Sciatic nerve (tissue), 2 donors: ENCODE measurements at places on chromosomes 5 and 9. TPM values are rescaled to one million over a fixed set of nuclear protein-coding genes. Genes with fewer than 3 reads are reported as not detected.
A peak's percentile ranks its signal among the peaks of the same experiment; 100 is the strongest.

- DNase-seq = no peak
Observed at GRCh38 chr5:119878712-119879111, 249.4 kb downstream of the FAM170A start.

- DNase-seq = no peak
Observed at GRCh38 chr5:55241746-55242145, 8.3 kb upstream of the CCNO start.

Gene TIMD4
- not detected for total RNA-seq

GRCh38 chr5:124771761-124772160 is 25.3 kb upstream of the ZNF608 start:
- no peak for DNase-seq

DNA sequence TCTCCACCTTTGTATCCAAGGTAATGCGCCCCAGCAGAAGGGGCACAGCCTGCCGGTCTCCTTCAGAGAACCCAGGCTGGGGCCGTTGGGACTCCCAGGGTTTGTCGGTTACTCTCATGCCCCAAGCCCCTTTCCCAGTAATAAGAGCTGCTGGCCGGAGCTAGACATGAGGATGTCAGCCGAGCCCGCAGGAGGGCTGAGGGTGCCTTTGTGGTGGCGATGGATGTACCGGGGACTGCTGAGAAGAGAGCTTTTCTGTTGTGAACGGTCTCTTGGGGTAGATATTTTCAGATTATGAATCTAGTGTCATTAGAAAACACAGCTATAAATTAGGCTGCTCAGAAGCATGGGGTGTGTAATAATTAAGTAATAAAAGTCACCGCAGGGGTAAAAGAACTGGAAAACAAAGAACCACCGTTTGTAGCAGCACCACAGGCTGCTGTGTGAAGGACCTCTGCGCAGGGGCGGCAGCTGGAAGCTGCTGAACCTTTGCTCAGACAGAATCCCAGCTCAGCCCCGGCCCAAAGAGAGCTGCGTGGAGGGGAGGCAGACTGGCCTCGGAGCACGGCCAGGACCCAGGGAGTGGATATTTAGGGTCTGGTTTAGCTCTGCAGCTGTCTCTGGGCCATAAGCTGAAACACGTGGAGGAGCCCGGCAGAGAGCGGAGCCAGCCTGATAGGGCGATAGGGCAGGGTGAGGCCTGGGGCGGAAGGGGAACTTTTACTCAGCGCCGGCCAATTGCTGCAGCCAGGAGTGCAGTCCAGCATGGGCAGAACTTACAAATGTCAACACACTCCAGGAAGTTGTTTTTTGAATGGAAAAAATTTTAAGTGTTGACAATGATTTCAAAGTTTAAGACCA is 50.5 kb upstream of the BARHL1 start:
- DNase-seq = no peak

DNA sequence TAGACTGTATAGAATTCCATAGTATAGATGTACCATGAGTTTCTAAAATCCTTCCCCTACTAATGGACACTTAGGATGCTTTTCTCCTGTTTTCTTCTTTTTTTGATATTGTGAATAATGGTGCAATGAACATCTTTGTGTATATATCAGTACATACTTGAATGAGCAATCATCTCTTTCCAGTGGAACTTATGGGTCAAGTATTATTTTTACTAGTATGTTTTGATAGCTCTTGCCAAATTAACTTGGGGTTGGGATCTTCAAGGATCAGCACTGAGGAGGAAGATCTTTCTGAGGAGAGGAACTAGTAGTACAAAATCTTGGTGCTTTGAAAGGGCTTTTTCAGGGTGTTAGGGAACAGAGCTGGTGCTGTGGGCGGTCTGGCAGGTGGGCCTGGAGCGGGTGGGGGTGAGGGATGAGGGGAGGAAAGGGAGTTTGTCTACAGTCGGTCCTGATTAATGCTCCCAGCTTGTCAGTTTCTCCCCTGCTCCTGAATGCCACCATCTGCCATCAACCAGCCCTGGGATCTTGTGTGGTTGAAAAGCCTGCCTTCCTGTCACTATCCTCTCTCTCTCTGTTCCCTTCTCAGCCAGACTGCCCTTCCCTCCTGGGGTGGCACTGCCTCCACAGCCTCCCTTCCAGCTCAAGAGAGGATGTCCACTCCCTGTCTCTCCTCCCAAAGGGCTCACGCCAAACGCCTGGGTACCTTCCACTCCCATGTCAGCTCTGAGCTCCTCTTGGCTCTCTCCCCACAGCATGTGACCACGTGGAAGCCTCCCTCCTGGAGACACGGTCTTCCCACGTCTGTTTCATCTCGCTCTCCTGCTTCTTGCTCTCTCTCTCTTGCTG is 185.9 kb downstream of the DAB2IP start:
- peak; percentile 32 for DNase-seq

Gene PSD2
- total RNA-seq = 0.53 TPM

DNA sequence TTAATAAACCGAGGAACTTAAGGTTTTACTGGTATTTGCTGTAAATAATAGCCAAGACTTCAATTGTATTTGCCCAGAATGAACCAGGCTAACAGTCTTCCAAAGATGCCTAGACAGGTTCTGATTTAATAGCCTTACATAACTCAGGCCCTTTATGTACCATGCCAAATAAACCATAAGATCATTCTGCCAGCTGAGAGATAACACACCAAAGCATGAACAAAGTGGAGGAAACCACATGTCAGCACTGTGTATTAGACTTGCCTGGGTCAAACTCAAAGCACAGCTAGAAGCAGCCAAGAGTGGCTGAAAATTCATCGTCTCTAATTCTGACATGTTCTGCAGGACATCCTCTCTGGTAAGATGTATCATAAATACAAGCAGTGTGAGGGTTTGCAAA is 319.3 kb upstream of the ZNF608 start:
- DNase-seq = no peak

- DNase-seq = no peak
Observed at GRCh38 chr5:95770830-95771708, 39.9 kb downstream of the RHOBTB3 start.

GRCh38 chr9:36191290-36191645 is 547 bp downstream of the CLTA start:
- DNase-seq = no peak

DNA sequence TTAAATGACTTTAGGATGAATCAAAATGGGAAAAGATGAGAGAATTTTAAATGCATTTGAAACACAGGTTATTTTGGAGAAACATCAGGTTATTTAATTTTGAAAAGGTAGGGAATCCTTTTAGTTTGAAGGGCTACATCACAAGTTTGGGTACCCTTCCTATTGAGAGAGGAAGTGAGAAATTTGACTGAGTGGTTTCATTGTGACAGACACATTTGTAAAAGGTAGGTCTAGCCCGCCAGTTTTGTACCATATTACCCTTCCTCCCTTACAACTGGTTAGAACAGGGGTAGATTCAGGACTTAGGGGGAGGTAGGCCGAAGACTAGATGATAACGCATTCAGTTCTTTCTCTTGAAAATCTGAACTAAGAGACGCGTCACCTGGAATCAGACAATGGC is 464.2 kb downstream of the EBF1 start:
- DNase-seq = no peak

GRCh38 chr9:21720758-21721157 is 81.7 kb upstream of the MTAP start:
- DNase-seq = no peak

- DNase-seq = no peak
Observed at GRCh38 chr9:124493794-124494479, 13.3 kb downstream of the NR5A1 start.

Gene PRSS3
- total RNA-seq = not detected

Gene ANXA2R
- 5.7 TPM for total RNA-seq

DNA sequence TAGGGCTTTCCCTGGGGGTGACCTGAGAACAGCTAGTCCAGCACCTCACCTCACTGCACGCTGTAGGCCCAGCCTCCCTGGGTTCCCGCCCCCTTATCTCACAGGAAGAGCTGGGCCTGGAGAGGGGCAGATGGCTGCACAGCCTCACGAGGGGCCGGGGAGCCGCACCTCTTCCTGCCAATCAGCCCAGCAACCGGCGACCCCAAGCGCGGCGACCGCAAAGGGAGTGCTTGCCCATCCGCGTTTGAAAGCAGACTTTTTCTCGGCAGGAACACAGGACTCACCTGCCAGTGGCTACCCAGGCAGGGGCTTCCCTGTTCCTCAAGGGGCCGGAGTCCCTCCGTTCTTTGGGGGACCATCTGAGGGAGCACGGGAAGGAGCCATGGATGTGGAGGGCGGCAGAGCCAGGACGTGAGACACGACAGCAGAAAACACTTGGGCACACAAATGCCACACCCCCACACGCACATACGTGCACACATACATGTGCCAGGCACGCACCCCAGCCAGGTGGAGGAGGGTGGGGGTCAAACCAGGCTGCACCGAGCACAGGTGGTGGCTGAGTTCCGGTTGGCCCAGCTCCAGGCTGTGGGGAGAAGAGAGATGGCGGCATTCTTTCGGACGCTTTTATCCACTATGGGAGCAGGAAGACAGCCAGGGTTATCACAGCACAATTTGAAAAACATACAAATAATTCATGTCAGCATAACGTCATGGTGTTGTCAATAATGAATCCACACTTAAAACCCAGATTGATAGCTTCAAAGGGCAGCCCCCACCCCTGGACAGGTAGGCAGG is 11.3 kb downstream of the TMEM250 start:
- DNase-seq = no peak

- no peak for DNase-seq
Observed at GRCh38 chr5:423233-423565, 19.8 kb upstream of the EXOC3 start.

Gene C9orf50
- total RNA-seq = 2.2 TPM

GRCh38 chr5:80615266-80615914 is 39.1 kb upstream of the MSH3 start:
- no peak for DNase-seq

Gene ITGA2
- 11.0 TPM for total RNA-seq

Gene SSBP2
- total RNA-seq = 131 TPM

DNA sequence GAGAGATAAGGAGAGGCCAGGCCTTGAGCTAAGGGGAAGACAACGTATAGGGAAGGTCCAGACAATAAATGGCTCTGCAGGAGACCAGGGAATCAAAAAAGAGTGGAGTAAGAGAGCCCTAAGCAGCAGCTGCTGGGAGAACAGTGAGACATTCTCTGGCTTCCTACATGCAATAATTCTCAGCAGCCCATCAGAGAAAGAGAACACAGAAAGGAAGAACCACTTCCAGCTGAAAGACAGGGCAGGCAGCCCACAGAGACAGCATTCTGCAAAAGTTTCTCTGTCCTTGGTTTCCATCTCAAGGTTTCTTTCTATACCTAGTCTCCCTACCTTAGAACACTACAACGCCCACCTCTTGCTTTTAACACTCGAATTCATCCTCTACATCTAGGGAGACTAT is 189.9 kb downstream of the DEPDC1B start:
- no peak for DNase-seq

DNA sequence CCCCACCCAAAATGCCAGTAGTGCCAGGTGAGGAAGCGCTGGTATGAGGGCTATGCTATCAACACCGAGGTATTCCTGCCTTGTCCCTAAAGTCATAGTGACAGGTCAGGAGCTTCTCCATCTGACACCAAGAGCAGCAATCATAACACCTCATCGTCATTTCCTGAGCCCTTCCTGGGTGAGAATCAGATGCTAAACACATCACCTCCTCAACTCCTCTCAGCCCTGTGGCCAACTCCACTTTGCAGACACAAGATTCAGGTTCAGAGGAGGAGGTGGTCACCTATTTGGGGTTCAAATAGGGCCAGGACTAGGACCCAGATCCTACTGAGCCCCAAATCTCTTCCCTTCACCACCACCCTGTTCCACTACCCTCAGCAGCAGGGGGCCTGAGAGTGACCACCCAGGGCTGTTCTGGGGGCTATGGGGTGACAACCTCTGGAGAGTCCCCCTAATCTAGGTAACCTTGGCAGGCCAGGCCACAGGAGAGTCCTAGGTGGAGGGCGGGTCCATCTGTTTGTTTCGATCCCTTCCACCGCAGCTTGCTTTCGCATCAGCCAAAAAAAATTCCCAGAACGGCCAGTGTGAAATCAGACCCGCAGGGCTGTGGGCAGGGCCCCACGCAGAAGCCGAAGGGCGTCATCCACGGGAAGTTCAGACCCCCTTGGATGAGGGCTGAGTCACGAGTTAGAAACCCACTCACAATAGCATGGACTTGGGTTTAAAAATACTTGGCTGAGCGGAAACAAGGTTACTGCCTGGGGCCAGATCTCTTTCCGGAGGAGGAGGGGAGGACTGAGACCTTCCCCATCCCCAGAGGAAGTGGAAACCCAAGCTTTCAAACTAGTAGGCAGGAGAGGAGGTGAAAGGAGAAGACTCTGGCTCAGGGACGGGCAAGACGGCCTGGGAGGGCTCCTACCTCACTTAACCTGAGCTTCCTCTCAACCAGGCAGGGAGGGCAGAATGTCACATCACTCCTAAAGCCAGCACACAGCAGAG is 8.7 kb downstream of the STK10 start:
- no peak for DNase-seq

GRCh38 chr9:136835162-136835931 is 6.9 kb upstream of the AJM1 start:
- no peak for DNase-seq

Gene TAF11L5
- not detected for total RNA-seq

DNA sequence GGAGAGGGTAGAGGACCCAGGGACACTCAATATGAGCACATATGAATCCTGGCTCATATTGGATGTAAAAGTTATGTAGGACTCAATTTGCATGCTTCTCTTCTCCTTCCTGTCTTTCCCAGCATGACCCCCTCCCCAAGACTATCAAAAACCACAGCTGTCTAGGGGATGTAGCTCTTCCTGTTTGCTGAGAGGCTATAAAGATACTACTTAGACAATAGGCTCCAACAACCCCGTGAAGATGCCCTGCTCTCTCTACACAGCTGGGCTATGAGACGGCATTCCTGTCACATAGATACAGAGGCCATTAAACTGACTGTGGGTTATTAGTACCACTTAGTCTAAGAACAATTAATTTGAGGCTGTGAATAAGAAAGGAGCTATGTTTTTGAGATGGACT is 56.5 kb upstream of the PCSK1 start:
- no peak for DNase-seq

GRCh38 chr5:1270933-1271914 is 23.6 kb downstream of the TERT start:
- no peak for DNase-seq

Gene NR6A1
- total RNA-seq = 3.3 TPM

DNA sequence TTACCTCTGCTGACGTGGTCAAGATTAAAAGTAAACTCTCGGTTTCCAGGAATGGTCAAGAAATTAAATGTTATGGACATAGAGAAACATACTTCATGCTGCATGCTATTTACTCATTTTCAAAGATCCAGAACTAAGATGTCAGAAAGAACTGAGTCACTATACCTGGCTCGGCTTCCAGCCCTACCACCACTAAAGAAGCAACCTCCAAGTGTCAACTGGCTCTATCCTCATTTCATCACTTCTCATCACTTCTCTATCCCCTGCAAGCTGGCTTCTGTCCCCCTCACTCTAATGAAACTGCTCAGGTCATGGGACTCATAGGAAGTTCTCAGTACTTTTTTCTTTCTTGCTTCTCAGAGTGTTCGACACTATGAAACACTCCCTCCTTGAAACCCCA is 116.2 kb downstream of the CDK5RAP2 start:
- DNase-seq = no peak

DNA sequence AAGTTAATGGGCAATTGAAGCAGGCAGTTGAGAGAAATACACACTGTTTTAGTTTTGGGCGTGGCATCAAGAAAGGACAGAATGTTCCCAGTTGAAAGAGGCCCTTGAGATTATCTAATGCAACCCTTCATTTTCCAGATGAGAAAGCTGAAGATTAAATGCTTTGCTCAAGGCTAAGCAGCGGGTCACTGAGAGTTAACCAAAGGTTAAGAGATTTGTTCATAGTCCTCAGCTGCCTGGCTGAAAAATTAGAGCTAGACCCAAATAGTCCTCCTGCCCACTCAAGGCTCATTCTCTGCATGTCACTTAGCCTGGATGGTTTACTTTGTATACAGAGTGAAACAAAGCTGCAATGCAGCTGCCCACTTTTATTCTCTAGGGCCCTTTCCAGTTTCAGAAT is 46.7 kb upstream of the MAMDC2 start:
- DNase-seq = no peak
